Activated CD8-positive, alpha-beta memory T cell treated with anti-CD3 and anti-CD28 coated beads, Interleukin-2, amount 10 ng/mL, durations not matched to agents 7 days and 5 days (primary cell): ENCODE measurements at places on chromosomes 2 and 18.
A peak's percentile ranks its signal among the peaks of the same experiment; 100 is the strongest.

- no peak for DNase-seq
These were observed 460.2 kb downstream of the LRATD1 start for GRCh38 chr2:15092691-15093090.

DNA sequence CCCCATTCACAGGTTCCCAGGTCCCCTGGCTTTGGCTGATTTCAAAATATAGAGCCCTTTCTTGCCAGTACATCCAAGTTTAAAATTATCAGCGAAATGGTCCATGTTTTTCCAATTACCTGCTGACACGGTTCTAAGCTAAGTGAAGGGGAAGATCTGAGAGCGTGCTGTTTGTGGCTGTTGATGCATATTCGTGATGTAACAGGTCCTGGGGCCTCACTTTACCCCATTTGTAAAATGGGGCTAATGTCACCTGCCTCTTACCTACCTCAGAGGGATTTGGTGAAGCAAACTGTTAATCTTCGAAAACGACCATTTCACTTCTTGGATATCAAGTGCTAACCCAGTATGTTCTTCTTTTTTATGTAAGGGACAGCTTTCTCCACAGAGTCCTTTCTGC is 33.0 kb downstream of the SLC1A4 start:
- no peak for DNase-seq

DNA sequence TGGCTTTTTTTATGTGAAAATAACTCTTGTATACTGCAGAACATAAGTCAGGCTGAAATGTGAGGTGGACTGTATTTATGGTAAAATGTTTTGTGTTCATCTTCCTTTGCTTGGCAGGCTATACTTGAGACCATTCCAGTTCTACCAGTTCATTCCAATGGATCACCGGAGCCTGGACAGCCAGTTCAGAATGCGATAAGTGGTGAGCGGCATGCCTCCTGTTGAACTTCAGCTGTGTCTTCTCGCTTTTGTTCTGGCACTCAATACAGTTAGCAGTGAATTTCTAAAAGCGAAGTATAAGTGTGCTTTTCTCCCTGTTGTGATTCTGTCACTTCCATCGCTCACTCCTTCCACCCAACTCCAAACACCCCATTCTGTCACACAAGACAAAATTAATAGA is 138.5 kb downstream of the ARHGAP28 start:
- no peak for DNase-seq

DNA sequence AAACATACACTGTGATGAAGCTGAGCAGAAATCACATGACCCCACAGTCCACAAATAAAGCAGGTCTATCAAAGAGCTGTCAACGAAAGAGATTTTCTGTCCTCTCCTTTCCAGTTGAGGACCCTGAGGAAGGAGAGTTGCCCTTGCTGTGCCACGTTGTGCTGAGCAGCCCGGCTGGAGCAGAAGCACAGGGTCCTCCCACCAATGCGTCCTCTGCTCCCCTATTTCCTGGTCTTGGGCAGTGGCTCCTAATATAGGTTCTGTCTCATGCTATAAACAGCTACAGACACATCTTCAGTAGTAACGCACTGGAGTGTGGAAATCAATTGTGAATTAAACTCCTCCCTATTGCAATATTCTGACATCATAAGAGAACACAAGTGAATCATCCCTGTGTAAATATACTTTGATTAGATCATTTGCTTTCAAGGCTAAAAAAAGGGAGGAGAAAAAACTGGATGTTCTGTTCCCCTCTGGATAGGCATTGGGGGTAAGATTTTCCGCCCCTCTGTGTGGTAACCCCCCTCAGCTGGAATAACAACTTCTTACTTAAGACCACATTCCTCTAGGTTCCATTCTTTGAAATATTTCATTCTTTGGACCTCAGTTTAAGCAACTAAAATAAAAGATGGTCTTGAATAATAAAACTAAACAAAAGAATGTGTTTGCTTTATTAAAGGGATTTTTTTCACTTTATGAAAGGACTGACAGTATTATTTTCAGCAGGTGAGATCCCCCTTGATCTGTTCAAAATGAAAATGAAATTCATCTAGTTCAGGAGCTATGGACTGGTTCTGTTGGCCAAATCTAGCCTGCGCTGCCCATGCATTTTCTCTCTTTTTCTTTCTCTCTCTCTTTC is 8.3 kb upstream of the RHOB start:
- DNase-seq, result peak; percentile 31

- no peak for DNase-seq
These were observed at the start of gene C1GALT1C1L for GRCh38 chr2:43676322-43677050. Gene C1GALT1C1L, minus strand, starts transcription at chr2:43676429. Its CDS starts 107 bp downstream, at chr2:43676322.

GRCh38 chr2:120682654-120683053 is 53.0 kb upstream of the GLI2 start:
- DNase-seq, result no peak

GRCh38 chr2:172009823-172010222 is 10.1 kb downstream of the METAP1D start:
- no peak for DNase-seq
